ENCODE measurements at places on chromosomes 4 and X.

- no peak for DNase-seq
Observed at GRCh38 chrX:81261576-81261975, 59.7 kb downstream of the SH3BGRL start.

GRCh38 chr4:168397611-168398169 lies 79.1 kb upstream of the DDX60 start:
- no peak for DNase-seq

DNA sequence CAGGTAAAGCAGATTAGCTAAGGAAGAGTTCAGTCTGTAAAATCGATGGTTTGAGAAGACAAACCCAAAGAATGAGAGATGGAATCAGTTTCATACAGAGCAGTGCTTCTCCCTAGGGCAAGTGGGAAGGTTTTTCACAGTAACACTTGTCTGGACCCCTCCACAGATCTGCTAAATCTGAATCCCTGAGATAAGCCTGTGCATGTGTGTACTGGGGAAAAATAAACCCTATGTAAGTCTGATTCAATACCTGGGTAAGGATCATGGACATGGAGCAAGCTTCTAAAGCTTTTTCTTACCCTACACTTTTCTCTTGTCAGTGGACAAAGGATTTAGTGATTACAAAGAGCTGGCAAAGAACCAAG lies 13.6 kb downstream of the ELOVL6 start:
- DNase-seq = no peak

- no peak for DNase-seq
Observed at GRCh38 chrX:50747471-50747900, 66.5 kb downstream of the SHROOM4 start.

DNA sequence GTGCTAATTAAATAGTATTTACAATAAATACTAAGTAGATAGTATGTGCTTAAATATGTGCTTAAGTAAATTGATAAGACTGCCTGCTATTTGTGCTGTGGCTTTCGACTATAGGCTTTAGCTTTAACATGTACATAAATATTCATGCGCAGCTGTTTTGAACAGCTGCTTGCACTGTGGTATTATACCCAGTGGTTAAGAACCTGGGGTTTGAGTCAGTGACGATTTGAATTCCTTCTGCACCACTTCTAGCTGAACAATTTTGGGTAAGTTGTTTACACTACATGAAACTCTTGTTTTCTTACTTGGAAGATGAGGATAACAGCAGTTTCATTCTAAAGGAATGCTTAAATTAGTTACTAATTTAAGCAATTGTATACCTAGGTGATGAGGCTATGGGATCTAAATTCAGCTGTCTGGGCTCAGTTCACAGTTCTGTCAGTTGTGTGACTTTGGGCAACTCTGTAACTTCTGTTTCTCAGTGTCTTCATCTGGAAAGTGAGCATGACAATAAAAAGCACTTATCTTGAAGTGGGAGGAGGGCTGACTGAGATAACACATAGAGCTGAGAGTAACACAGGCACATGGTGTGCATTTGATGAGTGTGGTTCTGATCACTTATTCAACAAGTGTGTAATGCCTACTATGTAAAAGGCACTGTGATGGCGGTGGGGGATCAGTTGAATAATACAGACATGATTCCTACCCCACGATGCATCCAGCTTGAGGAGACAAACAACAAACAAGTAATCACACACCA lies 37.0 kb downstream of the HPGDS start:
- no peak for DNase-seq

DNA sequence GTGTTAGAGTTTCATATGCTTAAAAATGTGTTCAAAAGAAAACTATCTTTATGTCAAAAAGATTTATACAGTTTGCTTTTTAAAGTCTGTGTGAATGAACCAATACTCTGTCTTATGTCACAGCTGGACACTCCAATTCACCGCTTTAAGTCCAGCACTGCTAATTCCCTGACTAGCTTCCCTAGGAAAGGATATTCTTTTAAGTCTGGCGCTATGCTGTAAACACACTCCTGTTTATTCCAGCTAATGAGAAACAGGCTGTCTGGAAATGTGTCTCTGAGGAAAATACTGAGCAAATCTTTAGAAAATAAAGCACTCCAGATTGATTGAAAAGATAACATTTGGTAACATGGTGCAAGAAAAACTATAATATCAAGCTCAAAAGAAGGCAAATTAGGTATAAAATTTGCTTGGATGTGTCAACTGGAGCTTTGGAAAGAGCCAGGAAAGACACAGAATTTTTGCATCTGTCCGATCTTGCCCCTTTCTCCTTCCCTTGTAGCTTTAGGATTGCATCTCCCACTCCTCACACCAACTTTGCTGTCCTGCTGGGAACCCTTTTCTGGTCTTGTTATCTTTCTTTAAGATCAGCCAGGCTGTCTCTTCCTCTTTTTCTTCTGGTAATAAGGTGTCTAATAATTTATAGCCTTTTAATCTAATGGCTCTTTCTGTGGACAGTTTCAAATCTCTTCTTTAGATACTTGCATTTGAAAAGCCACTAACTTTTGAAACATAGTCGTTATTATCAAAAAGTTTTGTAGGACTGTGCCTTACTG lies 40.9 kb upstream of the VEGFC start:
- DNase-seq = no peak
